ENCODE measurements at places on chromosomes 16 and 17.

GRCh38 chr16:57801809-57802340 is 416 bp downstream of the KIFC3 start:
- DNase-seq, result no peak

DNA sequence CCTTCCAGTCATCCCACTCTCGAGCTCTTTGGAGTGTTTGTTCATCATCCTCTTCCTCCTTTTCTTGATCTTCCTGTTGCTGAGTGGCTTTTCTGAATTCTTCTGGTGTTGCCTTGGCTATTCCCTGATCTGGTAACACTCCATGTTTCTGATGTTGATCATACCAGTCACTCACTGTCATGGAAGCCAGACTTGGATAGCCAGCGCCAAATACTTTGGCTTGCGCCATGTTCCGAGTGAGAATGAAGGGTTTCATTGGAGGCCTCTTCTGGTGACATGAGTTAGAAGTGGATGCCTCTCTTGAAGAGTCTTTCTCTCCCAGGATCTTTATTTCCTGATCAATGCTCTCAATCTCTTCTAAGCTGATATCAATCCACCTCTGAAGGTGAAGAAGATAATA is 31.2 kb downstream of the TEX14 start:
- no peak for DNase-seq

GRCh38 chr17:27473190-27473747 is 17.0 kb downstream of the KSR1 start:
- no peak for DNase-seq

- DNase-seq, result peak; percentile 76
Observed at GRCh38 chr16:87956098-87956364, 4.8 kb downstream of the BANP start.

GRCh38 chr17:8462564-8462963 is 26.9 kb downstream of the NDEL1 start:
- no peak for DNase-seq

- DNase-seq, result peak; percentile 8
Observed at GRCh38 chr16:55944377-55944802, 69.2 kb upstream of the CES5A start.

DNA sequence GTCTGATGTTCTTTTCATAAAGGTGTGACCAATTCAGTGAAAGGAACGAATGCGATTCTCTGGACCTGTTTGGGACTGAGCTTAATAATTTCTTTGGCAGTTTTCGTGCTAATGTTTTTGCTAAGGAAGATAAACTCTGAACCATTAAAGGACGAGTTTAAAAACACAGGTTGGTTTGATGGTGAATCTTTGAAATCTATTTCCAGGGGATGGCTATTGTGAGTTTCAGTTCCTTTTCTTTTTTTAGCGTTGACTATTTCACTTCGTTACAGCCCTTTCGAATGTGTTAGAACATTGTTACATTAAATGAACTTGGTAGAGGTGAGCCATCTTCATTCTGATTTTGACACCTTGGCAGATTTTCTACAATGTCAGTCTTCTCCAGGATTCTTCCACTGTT is 1.2 kb downstream of the TNFRSF17 start:
- peak; percentile 41 for DNase-seq
